ENCODE measurements at places on chromosomes 6 and 20. TPM values are rescaled to one million over a fixed set of nuclear protein-coding genes. Genes with fewer than 3 reads are reported as not detected.

DNA sequence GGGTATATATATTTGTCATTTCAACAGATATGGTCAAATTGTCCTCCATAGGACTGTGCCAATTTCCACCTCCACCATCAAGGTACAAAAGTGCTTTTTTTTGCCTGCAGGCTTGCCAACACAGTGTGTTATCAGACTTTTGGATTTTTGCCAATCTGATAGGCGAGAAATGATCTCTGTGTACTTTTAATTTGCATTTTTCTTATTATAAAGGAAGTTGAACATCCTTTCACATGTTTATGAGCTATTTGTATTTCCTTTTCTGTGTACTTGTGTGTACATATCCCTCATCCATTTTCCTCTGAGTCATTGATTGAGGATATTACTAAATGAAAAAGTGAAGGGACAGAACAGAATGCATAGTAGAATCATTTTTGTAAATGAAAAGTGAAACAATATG is 39.0 kb upstream of the PTPN1 start:
- no peak overlapping the region for H3K27ac ChIP-seq
- no peaks in the 10 kb centered on the region for H3K36me3 ChIP-seq
- no peaks in the 10 kb centered on the region for H3K27me3 ChIP-seq
- H3K4me3 ChIP-seq = no peak overlapping the region
- H3K4me1 ChIP-seq = peaks cover 4% of the 10 kb centered on the region

- no peak overlapping the region for H3K27ac ChIP-seq
- H3K27me3 ChIP-seq = no peaks in the 10 kb centered on the region
- H3K4me3 ChIP-seq = no peak overlapping the region
- no peaks in the 10 kb centered on the region for H3K36me3 ChIP-seq
Observed at GRCh38 chr20:35252037-35252461, 25.6 kb downstream of the MMP24 start.

DNA sequence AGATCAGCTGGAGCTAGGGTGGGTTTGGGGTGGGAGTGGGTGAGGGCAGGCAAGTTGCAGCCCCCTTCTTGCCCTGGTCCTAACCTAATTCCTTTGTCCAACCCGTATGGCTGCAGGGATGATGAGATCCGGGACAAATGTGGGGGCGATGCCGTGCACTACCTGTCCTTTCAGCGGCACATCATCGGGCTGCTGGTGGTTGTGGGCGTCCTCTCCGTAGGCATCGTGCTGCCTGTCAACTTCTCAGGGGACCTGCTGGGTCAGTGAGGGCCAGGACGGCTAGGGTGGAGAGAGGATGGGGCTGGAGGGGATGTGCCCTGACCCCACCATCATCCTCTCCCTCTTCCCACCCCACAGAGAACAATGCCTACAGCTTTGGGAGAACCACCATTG is 12.0 kb downstream of the TMEM63B start:
- H3K36me3 ChIP-seq = no peaks in the 10 kb centered on the region
- H3K27me3 ChIP-seq = no peaks in the 10 kb centered on the region
- no peak overlapping the region for H3K4me3 ChIP-seq
- H3K27ac ChIP-seq = no peak overlapping the region
- H3K4me1 ChIP-seq = no peaks in the 10 kb centered on the region

- H3K4me3 ChIP-seq = no peak overlapping the region
- no peak for DNase-seq
- H3K27me3 ChIP-seq = no peaks in the 10 kb centered on the region
- H3K36me3 ChIP-seq = peaks cover 25% of the 10 kb centered on the region
- H3K4me1 ChIP-seq = peaks cover 49% of the 10 kb centered on the region
Observed at GRCh38 chr20:48680650-48681049, 147.1 kb downstream of the PREX1 start.

GRCh38 chr20:20365480-20366161 is 2.3 kb upstream of the INSM1 start:
- no peaks in the 10 kb centered on the region for H3K27me3 ChIP-seq
- H3K4me3 ChIP-seq = no peak overlapping the region
- DNase-seq = no peak
- H3K4me1 ChIP-seq = no peaks in the 10 kb centered on the region

GRCh38 chr20:440636-441035 is 21.7 kb downstream of the TBC1D20 start:
- H3K27ac ChIP-seq = no peak overlapping the region
- no peak overlapping the region for H3K4me3 ChIP-seq
- peaks cover 56% of the 10 kb centered on the region for H3K36me3 ChIP-seq
- no peak for DNase-seq

GRCh38 chr20:16552015-16552414 is 21.2 kb downstream of the KIF16B start:
- no peak overlapping the region for H3K4me3 ChIP-seq
- H3K27ac ChIP-seq = no peak overlapping the region
- no peak for DNase-seq

DNA sequence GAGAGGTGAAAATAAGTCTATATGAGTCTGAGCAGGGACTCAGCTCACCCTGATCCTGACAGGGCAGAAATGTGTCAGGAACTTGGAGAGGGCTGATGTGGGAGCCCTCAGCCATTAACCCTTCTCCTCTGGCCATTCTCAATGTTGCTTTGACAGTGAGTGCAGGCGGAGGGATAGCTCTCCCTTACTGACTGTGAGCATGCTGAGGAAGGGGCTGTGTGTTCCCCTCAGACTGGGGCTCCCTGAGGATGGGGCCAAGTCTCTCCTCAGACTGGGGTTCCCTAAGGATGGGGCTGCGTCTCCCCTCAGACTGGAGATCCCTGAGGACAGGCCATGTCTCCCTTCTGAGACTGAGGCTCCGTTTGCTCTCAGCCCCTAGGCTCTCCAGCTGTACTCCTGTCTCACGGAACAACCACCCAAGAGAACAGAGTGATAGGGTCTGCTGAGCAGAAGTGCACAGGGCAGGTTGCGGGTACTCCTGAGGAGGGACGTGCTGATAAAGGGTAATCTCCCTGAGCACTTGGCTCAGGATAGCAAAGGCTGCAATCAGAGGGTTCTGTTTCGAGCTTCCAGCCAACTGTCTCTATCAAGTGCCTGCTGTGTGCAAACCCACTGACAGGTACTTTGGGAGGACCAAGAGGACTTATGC is 141.0 kb downstream of the MRPL14 start:
- no peak overlapping the region for H3K4me3 ChIP-seq
- H3K27me3 ChIP-seq = no peaks in the 10 kb centered on the region
- H3K4me1 ChIP-seq = peaks cover 15% of the 10 kb centered on the region
- no peaks in the 10 kb centered on the region for H3K36me3 ChIP-seq
- no peak for DNase-seq

DNA sequence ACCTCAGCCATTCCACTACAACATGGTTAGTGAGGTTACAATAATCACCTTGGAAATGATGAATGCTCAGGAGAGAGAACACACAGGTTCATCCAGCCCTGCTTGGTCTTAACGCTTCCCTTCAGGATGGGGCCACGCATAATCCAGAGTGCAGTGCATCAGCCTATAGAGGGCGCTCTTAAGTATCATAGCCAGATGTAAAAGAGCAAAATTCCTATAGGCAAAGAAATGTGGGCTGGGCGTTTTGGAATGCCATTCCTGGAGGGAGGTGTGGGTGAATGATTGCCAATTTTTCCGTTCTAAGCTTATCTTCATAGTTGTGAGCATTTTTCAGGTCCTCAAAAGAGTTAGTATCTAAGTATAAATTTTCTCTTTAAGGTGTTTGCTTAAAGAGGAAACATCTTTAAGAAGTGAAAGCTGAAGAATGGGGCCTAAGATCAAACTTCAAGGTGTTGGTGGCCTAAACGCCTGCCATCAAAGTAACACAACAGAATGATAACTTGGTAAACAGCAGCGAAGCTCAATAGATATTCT is 1.8 kb downstream of the RIPOR2 start:
- peak; percentile 16 for DNase-seq
- H3K4me3 ChIP-seq = no peak overlapping the region
- no peaks in the 10 kb centered on the region for H3K36me3 ChIP-seq
- H3K4me1 ChIP-seq = peaks cover 12% of the 10 kb centered on the region
- H3K27ac ChIP-seq = no peak overlapping the region

- H3K4me1 ChIP-seq = no peaks in the 10 kb centered on the region
- no peak overlapping the region for H3K4me3 ChIP-seq
- H3K27ac ChIP-seq = no peak overlapping the region
Observed at GRCh38 chr6:90293319-90293953, 3.2 kb downstream of the BACH2 start.

GRCh38 chr20:6265204-6265904 is 142.5 kb upstream of the FERMT1 start:
- H3K4me3 ChIP-seq = no peak overlapping the region
- DNase-seq = peak; percentile 10
- H3K27ac ChIP-seq = no peak overlapping the region

- no peaks in the 10 kb centered on the region for H3K27me3 ChIP-seq
- H3K36me3 ChIP-seq = peaks cover 16% of the 10 kb centered on the region
- H3K4me1 ChIP-seq = no peaks in the 10 kb centered on the region
- DNase-seq = no peak
Observed at GRCh38 chr20:17663040-17663399, 19.0 kb downstream of the RRBP1 start.

GRCh38 chr20:47672886-47673670 is 112.2 kb downstream of the SULF2 start:
- H3K4me3 ChIP-seq = no peak overlapping the region
- DNase-seq = no peak
- H3K27ac ChIP-seq = no peak overlapping the region
- H3K4me1 ChIP-seq = no peaks in the 10 kb centered on the region

GRCh38 chr6:11869672-11870340 is 91.2 kb upstream of the ADTRP start:
- DNase-seq = no peak
- no peak overlapping the region for H3K4me3 ChIP-seq
- H3K4me1 ChIP-seq = no peaks in the 10 kb centered on the region

GRCh38 chr6:146028252-146028795 is 538 bp upstream of the GRM1 start:
- no peak overlapping the region for H3K4me3 ChIP-seq
- no peak overlapping the region for H3K27ac ChIP-seq
- no peaks in the 10 kb centered on the region for H3K4me1 ChIP-seq
- no peaks in the 10 kb centered on the region for H3K27me3 ChIP-seq
- peak; percentile 57 for DNase-seq

GRCh38 chr20:11180186-11180585 is 506.4 kb upstream of the JAG1 start:
- DNase-seq = no peak
- H3K27me3 ChIP-seq = peaks cover 5% of the 10 kb centered on the region
- no peaks in the 10 kb centered on the region for H3K36me3 ChIP-seq
- H3K27ac ChIP-seq = no peak overlapping the region
- H3K4me1 ChIP-seq = peaks cover 5% of the 10 kb centered on the region

DNA sequence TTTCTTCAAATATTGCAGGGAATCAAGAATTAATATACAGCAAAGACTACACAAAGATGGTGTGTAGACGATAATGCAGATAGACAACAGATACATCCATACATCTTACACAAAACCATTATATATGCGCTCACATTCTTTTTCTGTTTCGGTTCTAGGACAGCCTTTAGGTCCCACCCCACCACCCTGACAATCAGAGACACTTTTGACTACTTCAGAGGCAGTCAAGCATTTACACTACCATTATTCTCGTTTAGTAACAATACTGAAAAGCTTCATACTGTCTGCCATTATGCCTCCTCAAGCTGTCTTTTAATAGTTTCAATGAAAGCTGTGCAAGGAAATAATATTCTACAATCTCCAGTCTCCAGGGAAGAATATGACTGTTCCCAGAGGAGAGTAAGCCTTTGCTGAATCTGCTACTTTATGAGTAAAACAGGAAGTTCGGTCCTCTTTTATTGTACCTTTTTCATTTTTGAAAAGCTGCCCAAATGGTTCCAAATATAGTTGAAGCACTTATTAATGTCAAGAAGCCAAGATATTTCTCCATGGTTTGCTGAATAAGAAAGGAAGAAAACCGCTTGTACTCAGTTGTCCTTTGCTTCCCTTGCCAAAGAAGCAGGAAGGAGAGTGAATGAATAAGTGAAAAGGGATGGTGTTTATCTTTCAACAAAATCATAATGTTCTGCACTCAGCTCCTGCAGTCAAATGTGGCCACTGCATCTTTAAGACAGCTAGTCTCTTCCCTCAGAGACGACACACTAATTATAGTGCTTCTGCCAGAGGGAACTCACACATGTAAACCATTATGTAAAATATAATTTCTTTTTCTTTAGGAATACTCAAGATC is 468.3 kb downstream of the CDC5L start:
- H3K4me1 ChIP-seq = peaks cover 10% of the 10 kb centered on the region
- H3K27ac ChIP-seq = no peak overlapping the region
- no peak overlapping the region for H3K4me3 ChIP-seq
- H3K36me3 ChIP-seq = no peaks in the 10 kb centered on the region

Gene CLPSL1
- not detected for total RNA-seq

Gene ANGPT4
- not detected for total RNA-seq

Gene AVP
- total RNA-seq = not detected

Gene SPATS1
- not detected for total RNA-seq

Gene GLYATL3
- not detected for total RNA-seq

Gene LAMA4
- 28.5 TPM for total RNA-seq

Gene AKAP12
- 63.4 TPM for total RNA-seq
